ENCODE measurements at places on chromosomes 11 and 22.

GRCh38 chr11:64887757-64888405, 9.5 kb upstream of the EHD1 start:
- peak; percentile 25 for DNase-seq

- DNase-seq: no peak
These were observed 6.7 kb upstream of the RTN4RL2 start for GRCh38 chr11:57453543-57454177.

DNA sequence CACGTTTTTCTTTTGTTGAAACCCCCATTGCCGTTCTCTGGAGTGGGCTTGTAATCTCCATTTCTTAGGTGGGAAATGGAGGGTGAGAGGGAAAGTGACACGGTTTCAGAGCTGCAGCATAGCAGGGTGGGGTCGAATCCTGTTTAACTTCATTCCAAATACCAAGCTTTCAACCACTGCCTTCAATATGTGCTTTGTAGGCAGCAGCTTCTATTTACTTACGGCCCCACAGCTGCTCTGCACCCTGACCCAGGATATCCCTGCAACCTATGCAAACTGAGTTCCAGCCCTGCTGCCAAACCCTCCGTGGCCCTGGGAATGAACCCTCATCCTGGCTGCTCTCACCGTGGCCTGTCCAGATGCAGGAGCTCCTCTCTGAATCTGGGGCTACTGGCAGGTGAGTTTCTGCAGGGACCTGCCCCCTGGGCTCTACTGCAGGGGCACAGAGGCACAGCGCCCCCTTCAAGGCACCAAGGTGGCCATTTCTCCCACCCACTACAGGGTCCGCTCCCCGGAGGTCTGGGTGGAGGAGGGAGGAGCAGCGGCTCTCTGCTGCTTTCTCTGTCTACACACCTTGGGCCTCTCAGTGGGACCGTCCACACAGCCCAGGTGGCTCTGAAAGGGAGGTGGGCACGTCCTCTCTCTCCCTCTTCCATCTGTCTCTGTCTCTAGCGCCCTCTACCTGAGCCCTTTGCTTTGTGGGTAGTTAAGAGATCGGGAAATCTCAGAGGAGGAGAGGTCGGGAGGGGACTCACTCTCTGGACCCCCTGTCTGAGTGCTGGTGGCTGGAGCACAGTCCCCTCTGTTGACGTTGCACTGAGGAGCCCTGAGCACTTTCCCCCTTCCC, 279.1 kb downstream of the BRD1 start:
- no peak for DNase-seq

- no peak for DNase-seq
These were observed 46.4 kb upstream of the OR5D13 start for GRCh38 chr11:55726715-55727324.

DNA sequence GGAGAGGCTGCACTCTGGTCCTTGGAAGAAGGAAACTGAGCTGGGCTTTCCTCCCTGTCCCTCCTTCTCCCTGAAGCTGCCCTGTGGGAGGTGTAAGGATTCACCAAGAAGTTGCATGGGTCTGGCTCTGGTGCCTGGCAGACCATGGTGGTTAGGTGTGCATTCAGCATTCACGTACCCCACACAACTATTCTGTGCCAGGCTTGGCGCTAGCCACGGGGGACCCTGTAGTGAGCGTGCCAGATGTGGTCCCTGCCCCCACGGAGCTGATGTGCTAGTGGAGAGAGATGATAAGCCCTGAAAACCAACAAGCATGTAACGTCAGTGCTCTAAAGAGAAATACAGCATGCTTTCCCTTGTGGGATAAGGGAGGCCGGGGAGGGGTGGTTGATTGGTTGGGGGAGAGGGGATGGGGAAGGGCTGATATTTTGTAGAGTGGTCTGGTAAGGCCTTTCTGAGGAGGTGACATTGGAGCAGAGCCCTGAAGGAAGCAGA, 48.9 kb downstream of the CD82 start:
- DNase-seq: no peak

GRCh38 chr11:28009388-28009787, 98.6 kb downstream of the KIF18A start:
- DNase-seq: peak; percentile 68

- DNase-seq: no peak
These were observed 166.0 kb downstream of the KIRREL3 start for GRCh38 chr11:126834573-126834972.

Data from fibroblast of gingiva (primary cell).